Activated CD8-positive, alpha-beta T cell treated with anti-CD3 and anti-CD28 coated beads for 36 hours (primary cell): ENCODE measurements at places on chromosomes 6 and 20.

DNA sequence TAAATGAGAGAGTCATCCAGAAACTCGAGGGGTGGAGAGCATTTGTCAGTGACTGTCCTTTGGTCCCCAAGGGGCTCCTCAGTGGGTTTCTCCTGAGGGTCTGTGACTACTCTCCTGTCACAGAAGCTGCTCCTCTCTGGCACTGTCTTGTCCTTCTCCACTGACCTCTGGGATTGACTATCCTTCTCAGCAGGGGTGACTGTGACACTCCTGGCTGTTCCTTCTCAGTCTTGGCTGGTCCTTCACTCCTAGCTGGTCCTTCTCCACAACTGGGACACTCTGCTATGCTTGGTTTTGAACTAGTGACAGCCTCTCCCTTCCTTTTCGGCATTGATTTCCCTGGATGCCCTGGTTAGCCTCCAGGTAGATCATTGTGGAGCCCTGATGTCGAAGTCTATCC, 33.5 kb downstream of the DYNLT1 start:
- no peak for DNase-seq

DNA sequence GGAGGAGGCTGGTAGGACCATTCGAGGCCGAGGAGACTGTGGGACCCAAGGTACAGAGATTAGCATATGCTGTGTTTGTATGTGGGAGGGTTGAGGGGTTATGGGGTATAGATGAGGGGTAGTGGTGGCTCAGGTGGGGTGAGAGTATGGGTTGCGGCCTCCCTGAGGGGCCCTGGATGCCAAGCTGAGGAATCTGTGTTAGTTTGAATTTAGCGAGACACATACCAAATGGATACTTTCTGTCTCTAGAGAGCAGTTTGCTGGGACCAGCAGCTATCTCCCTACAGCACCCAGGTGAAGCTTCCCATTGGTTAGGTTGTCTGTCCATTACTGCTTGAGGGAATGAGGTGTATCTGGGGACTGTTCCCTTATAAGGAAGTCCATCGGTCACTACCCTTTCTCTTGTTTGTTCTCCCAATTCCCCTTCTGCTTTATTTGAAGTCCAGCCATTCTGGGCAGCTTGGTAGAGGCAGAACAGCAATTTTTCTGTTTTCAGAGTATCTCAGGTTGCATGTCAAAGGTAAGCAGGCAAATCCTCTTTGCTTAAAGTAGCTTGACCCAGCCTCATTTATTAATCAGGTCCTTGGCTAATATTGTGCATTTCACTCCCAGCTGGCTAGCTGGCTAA, 15.2 kb downstream of the CHMP4B start:
- DNase-seq: no peak

- DNase-seq: no peak
Measured at GRCh38 chr6:39217177-39217864, 12.0 kb downstream of the KCNK5 start.

- DNase-seq: no peak
Measured at GRCh38 chr6:130432838-130433237, 67.0 kb downstream of the TMEM200A start.

GRCh38 chr6:129008591-129008990, 125.7 kb downstream of the LAMA2 start:
- DNase-seq: no peak

DNA sequence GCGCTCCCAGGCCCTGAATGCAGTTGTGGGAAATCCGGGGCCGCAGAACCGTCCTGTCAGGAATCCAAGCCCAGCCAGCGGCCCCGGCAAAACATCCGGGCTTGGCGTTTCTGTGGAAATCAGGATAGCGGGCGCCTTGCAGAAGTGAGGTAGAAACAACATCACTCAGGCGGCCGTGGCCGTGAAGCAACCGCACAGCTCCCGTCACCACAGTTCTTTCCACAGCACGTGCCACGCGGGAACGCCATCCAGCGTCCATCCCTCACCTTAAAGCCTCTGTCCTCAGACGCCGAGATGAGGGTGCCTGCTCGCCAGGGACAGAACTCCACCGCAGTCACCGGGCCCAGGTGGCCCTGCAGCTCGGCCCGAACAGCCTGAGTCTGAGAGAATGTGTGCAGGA, 34.1 kb downstream of the WDR27 start:
- DNase-seq: no peak

GRCh38 chr20:23058240-23058639, 8.8 kb upstream of the THBD start:
- DNase-seq: no peak
